Kidney (tissue), 22 donors: ENCODE measurements at places on chromosomes 2 and 18.

DNA sequence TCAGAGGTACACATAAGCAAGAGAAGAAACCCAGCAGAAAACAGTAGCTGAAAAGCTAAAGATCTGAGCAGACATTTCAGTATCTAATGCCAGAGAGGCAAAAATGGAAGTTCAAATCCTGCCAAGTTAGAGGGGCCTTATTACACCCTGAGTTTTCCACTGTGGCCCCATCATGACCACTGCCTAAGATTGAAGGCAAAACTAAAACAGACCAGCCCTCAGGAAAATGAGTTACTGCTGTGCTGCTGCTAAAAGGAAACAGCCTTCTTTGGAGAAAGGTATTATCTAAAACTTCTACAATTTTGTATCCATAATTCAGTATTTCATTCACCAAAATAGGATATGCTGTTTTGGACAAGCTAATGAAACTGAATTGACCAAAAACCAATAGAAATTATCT is 16.8 kb downstream of the PPP1CB start:
- no peak for DNase-seq

- DNase-seq = no peak
These were observed 688.6 kb downstream of the NRXN1 start for GRCh38 chr2:50343150-50343830.

DNA sequence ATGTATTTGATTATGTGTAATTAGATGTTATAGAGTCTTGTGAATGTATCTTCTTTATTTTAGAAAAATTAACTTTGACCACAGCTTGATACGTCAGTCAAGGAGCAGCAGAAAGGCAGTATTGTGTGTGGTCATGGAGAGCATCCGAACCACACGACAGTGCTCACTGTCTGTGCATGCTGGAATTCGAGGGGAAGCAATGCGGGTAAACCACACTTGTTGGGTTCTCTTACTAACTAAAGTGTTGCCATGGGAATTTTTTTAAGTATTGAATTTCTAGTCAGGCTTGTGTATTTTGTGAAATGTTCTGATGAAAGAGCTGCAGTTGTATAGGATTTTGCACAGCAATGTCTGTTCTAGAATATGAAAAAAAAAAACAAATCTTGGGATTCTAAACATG is 4.8 kb downstream of the PJVK start:
- DNase-seq = no peak

DNA sequence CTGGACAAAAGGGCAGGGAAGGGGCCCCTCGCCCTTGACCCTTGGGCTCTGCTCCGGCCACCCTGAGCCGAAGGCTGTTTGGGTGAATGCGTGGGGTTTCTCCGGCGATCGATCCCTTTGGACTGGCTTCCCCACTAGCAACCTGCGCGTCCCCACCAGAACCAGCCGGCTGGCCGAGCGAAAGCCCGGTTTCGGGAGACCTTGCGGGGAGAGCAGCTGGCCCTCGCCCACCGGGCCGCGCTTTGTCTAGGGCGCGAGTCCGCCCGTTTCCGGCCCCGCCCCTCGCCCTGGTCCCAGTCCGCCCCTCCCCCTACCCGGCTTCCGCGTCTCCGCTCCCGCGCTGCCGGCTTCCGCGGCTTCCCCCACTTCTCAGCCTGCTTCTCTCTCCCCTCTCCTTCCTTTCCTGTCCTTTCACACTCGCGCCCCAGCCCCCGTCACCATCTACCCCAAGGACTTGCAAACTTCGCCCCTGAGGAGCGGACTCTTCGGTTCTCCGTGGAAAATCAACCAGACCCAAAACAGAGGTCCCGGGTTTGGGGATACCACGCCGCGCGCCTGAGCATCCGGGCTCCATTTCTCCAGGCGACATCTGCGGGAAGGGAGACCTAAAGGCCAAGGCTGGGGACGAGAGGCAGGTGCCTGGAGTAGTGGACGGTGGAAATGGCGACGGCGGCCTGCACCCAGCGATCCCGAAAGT is 48.0 kb upstream of the ATP6V1B1 start:
- DNase-seq = peak; percentile 83

DNA sequence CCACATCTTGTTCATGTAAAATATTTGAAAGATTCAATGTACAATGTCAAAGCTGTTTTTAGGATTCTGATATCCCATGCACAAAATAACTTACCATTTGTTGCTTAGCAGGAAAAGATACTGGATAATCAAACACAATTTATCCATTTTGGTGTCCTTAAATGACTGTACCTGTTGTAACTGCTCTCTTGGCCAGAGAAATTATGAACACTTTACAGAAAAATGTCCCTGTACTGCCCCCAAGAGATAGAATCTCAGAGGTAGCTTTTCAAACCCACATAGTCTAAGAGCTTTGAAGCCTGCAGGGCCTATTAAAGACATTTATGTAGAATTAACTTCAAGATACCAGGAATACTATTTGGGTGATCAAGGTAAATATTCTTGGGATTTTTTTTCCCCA is 12.2 kb upstream of the ME2 start:
- peak; percentile 27 for DNase-seq

DNA sequence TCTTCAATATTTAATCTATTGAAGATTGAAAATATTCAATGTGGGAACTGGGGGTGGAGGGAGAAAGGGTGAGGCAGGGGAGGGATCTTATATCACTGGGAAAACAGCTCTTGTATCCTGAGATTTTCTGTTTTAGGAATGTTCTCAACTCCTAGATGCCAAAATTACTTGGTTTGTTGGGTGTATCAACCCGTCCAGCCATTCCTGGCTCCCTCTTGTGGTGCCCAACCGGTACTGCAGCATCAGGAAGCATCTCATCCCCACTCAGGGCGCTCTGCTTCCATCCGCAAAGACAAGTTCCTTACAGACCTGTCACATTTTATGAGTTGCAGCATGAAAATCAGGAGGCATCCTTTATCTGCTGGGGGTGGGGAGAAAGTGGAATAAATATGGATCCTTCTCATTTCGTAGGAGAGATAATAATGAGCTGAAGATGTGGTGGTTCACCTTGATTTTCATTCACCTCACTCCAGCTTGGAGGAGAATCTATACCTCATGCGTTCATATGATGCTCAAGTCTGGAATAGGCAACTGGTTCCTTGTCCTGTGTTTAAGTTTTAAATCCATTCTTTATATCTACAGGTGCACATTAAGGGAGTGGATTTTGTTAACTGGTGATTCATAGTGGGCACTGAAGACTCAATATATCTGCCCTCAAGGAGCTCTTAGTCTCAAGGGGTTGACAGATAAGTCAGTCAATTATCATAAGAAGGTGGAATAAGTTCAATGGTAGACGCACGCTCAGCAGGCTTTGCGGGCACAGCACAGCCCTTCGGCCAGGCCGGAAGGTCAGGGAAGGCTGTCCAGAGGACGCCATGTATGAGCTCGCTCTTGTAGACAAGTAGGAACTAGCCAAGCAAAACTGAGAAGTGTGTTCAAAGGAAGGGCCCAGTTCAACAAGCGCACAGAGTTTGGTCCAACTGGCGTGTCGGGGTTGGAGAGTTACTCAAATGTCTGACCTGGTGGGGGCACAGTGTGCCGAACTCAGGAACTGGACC is 127.3 kb downstream of the RNF144A start:
- DNase-seq = no peak
